ENCODE measurements at places on chromosomes 12 and 14. TPM values are rescaled to one million over a fixed set of nuclear protein-coding genes. Genes with fewer than 3 reads are reported as not detected.

DNA sequence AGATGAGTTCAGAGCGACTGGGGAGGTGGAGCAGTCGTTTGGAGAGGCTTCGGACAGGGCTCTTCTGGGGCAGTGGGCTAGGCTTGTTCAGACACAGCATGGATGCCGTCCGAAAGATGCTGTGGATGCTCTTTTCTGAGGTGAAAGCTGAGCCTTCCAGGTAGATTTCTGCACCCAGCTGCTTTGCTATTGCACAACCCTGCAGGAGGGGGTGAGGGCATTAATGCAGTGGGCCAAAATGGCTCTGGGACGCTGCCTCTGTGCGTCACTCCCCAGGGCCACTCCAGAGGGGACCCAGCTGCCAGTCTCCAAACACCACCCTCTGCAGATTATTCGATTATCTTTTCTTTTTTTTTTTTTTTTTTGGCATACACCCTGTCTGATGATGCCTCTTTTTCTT lies 6.1 kb upstream of the DDX23 start:
- no peak for DNase-seq

DNA sequence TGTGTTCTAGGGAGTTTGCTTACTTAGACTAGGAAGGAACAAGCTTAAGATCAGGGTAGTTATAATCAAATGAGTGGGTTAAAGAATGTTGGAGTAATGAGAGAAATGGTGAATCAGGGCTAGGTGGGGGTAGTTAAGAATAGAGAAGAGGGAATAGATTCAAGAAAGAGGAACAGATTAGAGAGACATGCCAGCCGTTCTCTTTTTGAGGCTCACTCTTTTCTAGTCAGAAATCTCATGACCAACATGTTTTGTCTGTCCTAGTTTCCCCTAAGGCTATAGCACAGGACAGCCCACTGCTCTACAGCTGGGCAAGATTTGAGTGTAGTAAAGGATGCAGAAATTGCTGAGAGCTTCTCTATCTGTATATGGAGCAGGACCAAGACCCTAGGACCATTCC lies 258.4 kb downstream of the AKAP6 start:
- no peak for DNase-seq

Gene GDF3
- total RNA-seq, result not detected

Gene KLRF1
- 0.45 TPM for total RNA-seq
